ENCODE measurements at places on chromosomes 1 and 21. TPM values are rescaled to one million over a fixed set of nuclear protein-coding genes. Genes with fewer than 3 reads are reported as not detected.

CHIA gene
- not detected for total RNA-seq

PRKAA2 gene
- total RNA-seq, result 0.78 TPM

RGSL1 gene
- total RNA-seq, result not detected

CAMK1G gene
- total RNA-seq, result not detected

LCE1C gene
- not detected for total RNA-seq

LCE1F gene
- total RNA-seq, result not detected

PPP1R12B gene
- 11.6 TPM for total RNA-seq

CTPS1 gene
- 65.8 TPM for total RNA-seq

PROK1 gene
- total RNA-seq, result not detected

SNRNP40 gene
- total RNA-seq, result 85.3 TPM

DCST1 gene
- not detected for total RNA-seq

CYP4A22 gene
- total RNA-seq, result not detected

FYB2 gene
- not detected for total RNA-seq

- no peak for DNase-seq
Observed at GRCh38 chr1:223486932-223487886, 94.0 kb downstream of the CCDC185 start.

DNA sequence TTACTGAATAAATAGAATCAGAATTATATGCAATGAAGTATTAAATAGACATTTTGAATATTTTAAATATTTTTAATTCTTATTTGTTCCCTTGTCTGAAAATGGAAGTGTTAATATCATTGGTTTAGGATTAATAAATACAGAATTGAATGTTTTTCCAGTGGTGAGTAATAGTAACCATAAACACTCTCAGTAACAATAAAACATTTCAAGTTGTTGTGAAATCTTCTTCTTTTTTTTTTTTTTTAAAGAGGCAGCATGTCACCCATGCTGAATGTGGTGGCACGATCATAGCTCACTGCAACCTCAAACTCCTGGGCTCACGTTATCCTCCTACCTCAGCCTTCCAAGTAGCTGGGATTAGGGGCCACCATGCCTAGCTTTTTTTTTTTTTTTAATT is 86.2 kb upstream of the ZBTB18 start:
- DNase-seq, result no peak

DNA sequence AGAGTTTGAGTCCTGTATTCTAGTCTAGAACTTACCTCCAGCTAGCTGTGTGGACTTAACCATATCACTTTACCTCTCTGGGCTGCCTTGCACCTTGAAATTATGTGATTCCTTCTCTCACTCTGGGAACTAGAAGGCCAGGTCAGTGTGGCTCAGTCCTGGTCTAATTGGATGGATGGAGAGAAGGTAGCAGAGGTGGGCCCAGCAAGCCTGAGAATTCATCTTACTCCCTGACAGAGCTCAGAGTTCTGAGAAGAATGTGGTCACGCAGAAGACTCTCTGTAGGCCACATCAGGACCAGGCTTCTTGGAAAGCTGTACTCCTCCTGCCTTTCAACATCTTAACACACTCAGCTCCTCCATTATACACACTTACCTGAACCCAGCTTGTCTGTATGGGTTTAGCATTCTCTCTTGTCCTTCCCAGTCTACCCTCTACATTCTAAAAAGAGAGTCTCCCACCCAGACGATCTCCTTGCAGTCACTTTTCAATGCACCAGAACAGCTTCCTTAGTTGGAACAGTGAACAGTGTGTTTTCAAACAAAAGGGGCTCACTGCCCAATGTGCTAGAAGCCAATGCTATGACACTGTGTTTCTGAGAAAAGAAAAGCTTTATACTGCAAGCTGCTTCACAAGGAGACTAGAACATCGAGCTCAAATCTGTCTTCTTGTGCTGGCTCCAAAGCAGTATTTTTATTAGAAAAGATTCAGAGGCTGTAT is 60.5 kb downstream of the CAPN9 start:
- no peak for DNase-seq

DNA sequence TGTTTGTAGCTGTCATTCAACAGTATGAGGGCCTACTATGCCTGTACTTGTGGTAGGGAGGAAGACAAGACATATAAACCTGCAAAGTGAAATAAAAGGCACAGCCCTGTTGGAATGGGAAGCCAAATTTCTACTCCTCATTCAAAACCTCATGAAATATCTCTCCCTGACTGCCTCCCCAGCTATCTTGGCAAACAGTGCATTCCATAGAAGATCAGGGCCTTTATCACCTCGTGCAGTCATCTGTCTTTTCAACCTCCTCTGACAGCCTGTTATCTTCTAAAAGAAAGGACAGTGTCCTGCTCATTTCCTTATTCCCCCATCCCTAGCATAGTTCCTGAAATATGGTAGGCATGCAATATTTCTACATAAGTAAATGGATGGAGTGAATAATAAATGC is 71.0 kb downstream of the SH3GLB1 start:
- DNase-seq, result no peak

- DNase-seq, result peak; percentile 37
Observed at GRCh38 chr1:8095584-8095983, 69.5 kb upstream of the ERRFI1 start.

- peak; percentile 46 for DNase-seq
Observed at GRCh38 chr1:197180252-197180878, 33.9 kb upstream of the ASPM start.

GRCh38 chr21:19123053-19123452 is 719.5 kb upstream of the TMPRSS15 start:
- DNase-seq, result no peak

GRCh38 chr1:101260556-101261350 is 23.9 kb downstream of the S1PR1 start:
- DNase-seq, result peak; percentile 37

GRCh38 chr1:10155087-10155712 is 55.2 kb upstream of the KIF1B start:
- no peak for DNase-seq

DNA sequence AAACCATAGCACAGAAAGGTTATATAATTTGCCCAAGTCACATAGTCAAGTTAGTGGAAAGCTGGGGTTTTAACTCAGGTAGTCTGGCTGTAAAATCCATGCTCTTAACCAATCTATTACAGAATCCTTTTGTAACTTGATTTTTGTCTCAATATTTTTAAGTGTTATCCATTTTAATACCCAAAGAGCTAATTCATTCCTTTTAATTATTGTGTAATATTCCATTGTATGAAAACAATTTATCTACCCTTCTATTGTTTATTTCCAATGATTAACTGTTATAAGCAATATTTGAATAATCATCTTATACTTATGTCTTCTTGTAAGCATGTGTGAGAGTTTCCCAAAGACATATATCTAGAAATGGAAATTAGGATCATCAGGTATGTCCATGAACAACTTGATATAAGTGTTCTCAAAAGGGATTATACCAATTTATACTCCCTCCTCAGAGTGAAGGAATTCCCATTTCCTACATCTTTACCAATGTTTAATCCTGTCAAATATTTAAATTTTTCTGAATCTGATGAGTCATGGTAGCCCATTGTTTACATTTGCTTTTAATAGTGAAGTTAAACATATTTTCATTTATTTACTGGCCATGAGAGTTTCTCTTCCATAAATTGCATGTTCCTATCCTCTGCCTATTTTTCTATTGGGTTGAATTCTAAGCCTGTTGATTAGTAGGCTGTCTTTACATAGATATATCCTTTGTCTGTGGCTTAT is 13.9 kb downstream of the TEX50 start:
- DNase-seq, result no peak

GRCh38 chr1:200901350-200901749 is 6.7 kb downstream of the INAVA start:
- no peak for DNase-seq

- DNase-seq, result no peak
Observed at GRCh38 chr1:92817137-92817697, 14.6 kb upstream of the RPL5 start.

- peak; percentile 58 for DNase-seq
Observed at GRCh38 chr1:94805912-94806311, 14.2 kb upstream of the SLC44A3 start.

DNA sequence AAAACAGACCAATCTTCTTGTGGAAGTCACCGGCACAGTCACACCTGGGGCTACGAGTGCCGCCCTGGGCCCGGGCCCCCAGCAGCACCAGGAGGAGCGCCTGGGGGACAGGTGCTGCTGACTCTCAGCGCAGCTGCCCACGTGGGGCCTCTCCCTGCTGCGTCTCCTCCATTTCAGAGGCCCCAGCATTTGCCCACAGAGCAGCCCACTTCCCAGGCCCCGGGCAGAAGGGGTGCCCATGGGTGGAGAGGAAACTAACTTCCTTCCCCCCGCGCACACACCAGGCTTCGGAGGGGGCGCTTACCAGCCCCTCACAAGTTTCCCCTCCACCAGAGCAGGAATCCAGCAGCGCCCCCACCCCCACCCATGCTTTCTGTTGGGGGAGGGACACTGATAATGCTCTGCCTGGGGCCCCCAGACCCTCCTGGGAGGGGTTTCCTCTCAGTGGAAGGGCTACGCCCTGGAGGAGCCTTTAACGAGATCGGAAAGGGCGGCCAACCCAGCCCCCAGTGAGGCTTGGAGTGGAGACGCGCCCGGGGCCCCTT is 440 bp downstream of the TNFRSF25 start:
- no peak for DNase-seq

- DNase-seq, result no peak
Observed at GRCh38 chr1:59601041-59601441, 213.7 kb upstream of the HOOK1 start.

- peak; percentile 77 for DNase-seq
Observed at GRCh38 chr1:224513787-224514209, 79.2 kb upstream of the WDR26 start.

- DNase-seq, result no peak
Observed at GRCh38 chr1:36605942-36606640, 123.4 kb upstream of the CSF3R start.

GRCh38 chr1:52919051-52919722 is 2.4 kb downstream of the ECHDC2 start:
- no peak for DNase-seq

GRCh38 chr1:92167151-92167550 is 50.6 kb upstream of the C1orf146 start:
- DNase-seq, result no peak

GRCh38 chr1:7752512-7753417 is 18.3 kb upstream of the VAMP3 start:
- peak; percentile 72 for DNase-seq
